NCI-H524 treated with DMSO at 0.1 percent for 48 hours (cell line): ENCODE measurements at places on chromosomes 16 and 17.

GRCh38 chr16:50842589-50842988, 100.7 kb downstream of the CYLD start:
- DNase-seq: no peak

GRCh38 chr17:50767030-50767429, 288 bp downstream of the ANKRD40CL start:
- no peak for DNase-seq

DNA sequence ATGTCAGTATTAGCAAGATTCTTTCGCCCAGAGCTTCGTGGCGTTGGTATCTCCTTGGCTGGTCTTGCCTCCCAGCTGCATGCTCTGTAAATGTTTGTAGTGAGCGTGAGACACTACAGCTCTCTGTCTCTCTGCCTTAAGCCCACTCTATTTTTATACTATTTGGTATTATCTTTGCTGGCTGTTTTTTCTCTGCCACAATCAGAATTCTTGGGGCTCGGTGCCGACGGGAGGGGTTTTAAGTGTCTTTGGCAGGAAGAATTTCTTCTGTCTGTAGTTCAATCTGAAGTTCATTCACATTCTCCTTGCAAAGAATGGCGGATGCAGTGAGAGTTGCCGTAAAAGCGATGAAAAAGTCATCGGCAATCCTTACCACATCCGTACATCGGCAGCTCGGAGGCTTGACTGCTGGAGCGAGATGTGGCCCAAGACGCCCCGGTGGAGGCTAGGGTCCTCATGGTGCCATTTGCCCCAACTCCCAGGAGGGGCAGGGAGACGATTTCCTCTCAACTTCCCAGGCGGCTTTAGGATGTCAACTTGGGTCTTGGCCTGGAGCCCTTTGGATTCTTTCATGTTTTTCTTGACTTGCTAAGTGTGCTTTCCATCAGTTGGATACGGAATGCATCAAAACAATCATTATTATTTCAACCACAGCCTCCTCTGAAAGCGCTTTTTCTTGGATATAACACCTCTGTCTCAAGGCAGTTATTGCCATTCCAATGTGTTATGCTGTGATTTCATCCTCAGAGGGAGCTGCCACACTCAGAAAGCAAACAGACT, 132.3 kb upstream of the SDK2 start:
- DNase-seq: no peak

GRCh38 chr17:16870253-16871245, 101.4 kb downstream of the TNFRSF13B start:
- no peak for DNase-seq

GRCh38 chr16:25260416-25260815, 2.8 kb upstream of the ZKSCAN2 start:
- DNase-seq: no peak
